ENCODE measurements at places on chromosomes 4 and X.
A peak's percentile ranks its signal among the peaks of the same experiment; 100 is the strongest.

DNA sequence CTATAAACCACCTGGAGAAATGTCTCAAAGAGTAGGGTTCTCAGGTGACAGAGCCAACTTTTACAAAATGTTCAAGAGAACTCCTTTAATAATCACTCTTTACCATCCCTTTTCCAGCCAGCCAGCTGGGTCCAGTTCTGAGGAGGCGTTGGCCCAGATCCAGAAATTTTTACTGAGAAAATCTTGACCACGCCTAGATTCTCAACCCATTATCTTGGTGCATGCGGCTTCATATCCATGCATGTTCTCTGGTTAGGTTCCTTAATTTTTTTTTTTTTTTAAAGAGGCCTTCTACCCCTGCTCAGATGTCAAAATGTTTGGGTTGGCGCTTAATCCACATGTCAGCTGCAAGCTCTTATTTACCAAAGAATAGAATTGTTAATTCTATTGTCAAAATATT lies 12.0 kb upstream of the MAP7D2 start:
- no peak for DNase-seq

DNA sequence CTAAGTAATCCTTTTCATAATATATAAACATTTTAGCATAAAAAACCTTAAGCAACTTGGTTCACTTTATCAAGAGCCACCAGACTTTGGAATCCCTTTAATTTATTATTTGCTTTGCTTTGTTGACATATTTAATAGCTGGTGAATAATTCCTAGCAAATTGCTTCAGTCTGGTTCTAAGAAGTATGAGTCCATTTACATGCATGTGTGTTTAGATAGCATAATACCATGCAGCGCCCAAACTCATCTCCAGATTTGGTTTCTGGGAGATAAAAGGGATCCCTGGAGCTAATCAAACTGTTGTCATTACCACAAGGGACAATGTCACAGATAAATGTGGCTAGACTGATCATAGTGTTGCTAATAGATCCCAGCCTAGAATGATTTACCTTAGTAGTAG lies 111.8 kb downstream of the TMEM144 start:
- no peak for DNase-seq

DNA sequence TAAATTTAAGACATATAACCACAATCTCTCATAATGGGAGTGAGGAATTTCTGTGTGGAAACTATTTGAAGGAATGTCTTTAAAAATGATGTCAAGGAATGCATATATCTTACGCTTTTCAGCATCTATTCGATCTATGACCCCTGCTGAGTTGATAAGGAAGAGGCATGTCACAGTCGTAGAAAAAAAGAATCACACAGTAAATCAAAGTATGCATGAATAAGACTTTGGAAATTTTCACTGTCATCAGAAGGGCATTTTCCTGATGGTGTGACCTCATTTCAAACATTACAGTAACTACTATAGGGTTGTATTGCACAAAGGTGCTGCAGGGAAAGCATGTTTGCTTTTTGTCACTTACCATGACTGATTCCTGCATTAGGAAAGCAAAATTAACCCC lies 41.5 kb downstream of the REELD1 start:
- DNase-seq = peak; percentile 68

- no peak for DNase-seq
Measured at GRCh38 chr4:139849219-139849618, 183.6 kb downstream of the MGST2 start.

DNA sequence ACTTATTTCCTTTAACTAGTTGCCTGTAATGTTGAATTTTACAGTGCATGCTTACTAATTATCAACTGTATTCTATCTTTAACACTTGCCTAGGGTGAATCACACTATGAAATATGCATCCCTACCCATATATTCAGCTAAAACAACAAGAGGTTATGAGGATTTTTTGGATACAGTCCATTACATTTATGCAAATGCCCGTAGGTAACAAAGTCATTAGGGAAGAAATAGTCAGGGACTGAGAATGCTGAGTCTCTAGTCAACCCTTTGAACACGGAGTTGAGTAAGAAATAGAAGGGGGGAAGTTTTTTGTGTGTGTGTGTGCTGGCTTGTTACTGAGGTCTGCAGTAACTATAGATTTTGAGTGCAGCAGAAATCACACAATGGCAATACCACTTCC lies 26.1 kb upstream of the CBLL2 start:
- peak; percentile 28 for DNase-seq
